ENCODE measurements at places on chromosomes 3 and 15. TPM values are rescaled to one million over a fixed set of nuclear protein-coding genes. Genes with fewer than 3 reads are reported as not detected.

Gene ECE2
- not detected for total RNA-seq

Gene TGM4
- total RNA-seq, result 0.05 TPM

Gene MINAR1
- total RNA-seq, result 0.71 TPM

Gene SLC9C1
- not detected for total RNA-seq

Gene AGBL1
- total RNA-seq, result not detected

Gene ZNF621
- total RNA-seq, result 7.9 TPM

Gene CRYGS
- total RNA-seq, result 0.57 TPM

Gene ARPP21
- total RNA-seq, result 0.12 TPM

Gene CSPG4
- 0.08 TPM for total RNA-seq

Gene CGNL1
- total RNA-seq, result 2.0 TPM

Gene HYPK
- total RNA-seq, result 5.2 TPM

Gene ICE2
- total RNA-seq, result 43.8 TPM

Gene HCN4
- 0.21 TPM for total RNA-seq

Gene RNF168
- total RNA-seq, result 5.6 TPM

Gene TM6SF1
- total RNA-seq, result 0.17 TPM

Gene TAMM41
- 28.8 TPM for total RNA-seq

Gene YEATS2
- 9.7 TPM for total RNA-seq

Gene RYR3
- total RNA-seq, result not detected

Gene GOLGA8J
- not detected for total RNA-seq

Gene KCNMB2
- not detected for total RNA-seq

Gene GTF2A2
- total RNA-seq, result 192 TPM

Gene NOX5
- 0.38 TPM for total RNA-seq

Gene TGM5
- total RNA-seq, result not detected

Gene CTXND1
- total RNA-seq, result not detected

Gene SLC28A2
- total RNA-seq, result not detected

Gene FMN1
- 0.36 TPM for total RNA-seq

Gene PLA2G4F
- total RNA-seq, result not detected
